ENCODE measurements at places on chromosomes 12 and 14.

DNA sequence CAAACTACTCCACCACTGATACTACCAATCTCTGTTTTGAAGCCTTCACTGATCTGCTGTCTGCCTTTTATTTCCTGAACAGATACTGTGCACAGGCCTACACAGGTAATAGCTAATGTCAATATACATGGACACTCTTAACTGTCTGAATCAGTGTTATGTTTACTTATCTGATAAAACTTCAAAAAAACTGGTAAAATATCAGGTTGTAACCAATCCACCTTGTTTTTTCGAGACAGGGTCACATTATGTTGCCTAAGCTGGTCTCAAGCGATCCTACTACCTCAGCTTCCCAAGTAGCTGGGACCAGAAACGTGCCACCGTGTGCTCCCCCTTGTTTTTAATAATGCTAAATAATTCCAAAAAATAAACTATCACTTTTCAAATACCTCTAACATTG lies 43.5 kb downstream of the HECTD1 start:
- ATAC-seq: no peak

DNA sequence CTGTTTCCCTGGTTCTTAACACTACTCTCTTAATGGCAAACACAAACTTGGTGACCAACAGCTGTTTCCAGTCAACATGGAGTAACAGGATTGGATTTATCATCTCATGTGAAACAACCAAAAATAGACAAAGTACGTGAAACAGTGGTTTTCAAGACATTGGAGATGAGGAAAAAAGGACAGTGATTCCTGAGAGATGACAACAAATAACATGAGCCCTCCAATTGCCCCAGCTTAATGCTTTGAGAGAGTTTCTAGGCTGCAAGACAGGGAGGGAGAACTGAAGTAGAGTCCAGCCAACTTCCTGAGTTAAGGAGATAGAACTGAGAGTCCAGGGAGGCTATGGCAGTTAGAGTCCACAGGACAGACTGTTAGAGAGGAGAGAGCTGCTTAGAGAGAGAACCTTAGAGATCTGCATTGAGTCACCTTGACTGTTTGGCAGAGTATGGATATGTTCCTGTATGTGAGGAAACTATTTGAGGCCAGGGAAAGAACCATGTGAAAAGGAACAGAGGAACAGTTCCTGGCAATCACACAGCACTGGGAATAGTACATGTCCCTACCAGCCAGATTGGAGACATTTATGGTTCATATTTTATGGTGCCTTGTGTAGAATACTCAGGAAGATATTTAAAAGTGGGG lies 106.4 kb downstream of the PCNX1 start:
- no peak for ATAC-seq

GRCh38 chr12:31524791-31525495 lies 66.0 kb downstream of the DENND5B start:
- no peak for ATAC-seq

DNA sequence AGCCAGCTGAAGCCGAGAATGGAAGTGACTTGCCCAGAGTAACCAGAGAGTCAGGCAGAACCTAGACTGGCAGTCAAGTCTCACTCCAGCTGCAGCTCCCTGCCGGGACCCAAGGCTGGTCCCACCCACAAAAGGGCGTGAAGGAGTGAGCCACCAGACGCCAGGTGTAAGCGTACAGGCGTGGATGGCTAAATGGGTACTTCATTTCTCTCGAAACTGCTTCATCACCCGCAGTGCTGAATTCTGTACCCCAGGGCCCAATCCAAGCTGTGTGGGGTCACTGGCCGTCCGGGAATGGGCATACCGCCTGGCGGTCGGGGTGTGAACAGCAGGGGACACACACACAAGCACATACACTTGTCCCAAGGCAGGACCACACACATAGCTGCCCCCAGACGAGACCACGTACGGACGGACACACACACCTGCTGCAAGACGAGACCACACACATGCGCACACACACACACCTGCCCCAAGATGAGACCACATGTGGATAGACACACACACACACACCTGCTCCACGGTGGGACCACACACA lies 34.8 kb downstream of the DEGS2 start:
- no peak for ATAC-seq

DNA sequence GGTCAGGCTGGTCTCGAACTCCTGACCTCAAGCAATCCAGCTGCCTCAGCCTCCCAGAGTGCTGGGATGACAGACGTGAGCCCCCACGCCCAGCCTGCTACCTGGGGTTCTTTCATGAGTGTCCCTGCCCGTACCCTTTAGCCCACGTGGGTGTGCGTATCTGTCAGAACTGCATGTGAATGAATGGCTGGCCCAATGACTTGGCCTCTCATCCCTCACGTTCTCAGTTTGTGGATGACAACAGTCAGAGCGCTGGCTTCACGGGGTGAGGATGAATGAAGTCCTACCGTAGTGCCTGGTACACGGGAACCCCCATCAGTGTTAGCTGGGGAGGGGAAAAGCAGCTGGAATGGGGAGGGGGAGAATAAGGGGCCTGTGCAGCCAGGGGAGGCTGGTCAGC lies 16.1 kb upstream of the ZDHHC22 start:
- ATAC-seq: peak; percentile 68

DNA sequence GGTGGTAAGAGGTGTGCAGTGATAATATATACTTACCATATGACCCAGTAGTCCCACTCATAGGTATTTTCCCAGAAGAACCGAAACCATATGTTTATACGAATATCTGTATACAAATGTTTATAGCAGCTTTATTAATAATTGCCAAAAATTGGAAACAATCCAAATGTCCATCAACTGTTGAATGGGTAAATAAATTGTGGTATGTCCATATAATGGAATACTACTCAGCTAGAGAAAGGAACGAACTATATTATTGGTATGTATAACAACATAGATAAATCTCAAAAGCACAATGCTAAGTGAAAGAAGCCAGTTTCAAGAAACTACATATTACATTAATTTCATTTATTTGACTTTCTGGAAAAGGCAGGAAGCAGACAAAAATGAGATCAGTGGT lies 66.1 kb downstream of the TTLL5 start:
- no peak for ATAC-seq

GRCh38 chr14:104576970-104577332 lies 2.6 kb upstream of the C14orf180 start:
- no peak for ATAC-seq

DNA sequence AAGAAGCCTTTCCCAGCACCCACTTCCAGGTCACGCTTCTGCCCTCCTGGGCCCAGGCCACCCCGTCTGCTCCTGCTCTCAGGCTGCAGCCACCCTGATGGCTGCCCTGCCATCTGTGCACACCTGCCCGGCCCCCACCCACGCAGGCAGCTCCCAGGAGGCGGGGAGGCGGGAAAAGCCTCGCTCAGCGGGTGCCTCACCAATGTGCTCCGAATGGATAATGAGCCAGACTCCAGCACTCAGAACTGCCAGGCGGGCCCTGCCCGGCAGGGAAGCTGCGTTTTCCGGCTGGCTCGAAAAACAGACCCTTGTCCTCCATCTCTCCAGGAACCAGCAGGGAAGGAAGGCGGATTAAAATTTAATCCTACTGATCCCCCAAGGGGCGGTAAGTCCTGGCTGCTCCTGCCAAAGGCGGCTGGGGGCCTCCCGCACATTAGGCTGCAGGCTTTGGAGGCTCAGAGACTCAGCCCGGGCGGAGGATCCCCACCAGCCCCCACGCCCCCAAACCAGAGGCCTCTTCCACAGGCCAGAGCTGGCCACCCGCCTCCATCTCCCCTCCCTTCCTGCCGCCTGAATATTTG lies 104.0 kb downstream of the NCOR2 start:
- peak; percentile 5 for ATAC-seq

DNA sequence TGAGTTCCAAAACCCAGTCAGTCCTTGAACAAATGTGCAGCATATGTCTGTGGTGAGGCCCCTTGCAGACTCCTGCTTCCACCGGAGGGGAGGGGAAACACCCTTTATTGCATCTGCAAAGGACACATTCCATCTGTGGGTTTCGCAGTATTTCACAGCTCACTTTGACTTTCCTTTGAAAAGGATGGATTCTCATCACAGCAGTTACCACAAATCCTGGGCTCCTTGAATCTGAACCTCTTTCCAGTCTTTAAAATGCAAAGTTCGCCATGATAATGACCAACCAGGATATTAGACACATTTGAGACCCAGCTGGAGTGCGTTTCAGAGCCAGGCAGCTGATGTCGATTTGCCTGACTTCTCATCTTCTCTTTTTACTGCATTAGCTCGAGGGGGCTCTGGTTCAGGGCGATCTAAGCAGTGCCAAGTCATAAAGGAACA lies 242.4 kb downstream of the SLC15A4 start:
- ATAC-seq: peak; percentile 88

GRCh38 chr12:58765076-58765475 lies 155.2 kb downstream of the LRIG3 start:
- ATAC-seq: no peak

- ATAC-seq: no peak
Measured at GRCh38 chr14:52002542-52002941, 13.2 kb downstream of the RTRAF start.

GRCh38 chr14:85601690-85602089 lies 71.7 kb downstream of the FLRT2 start:
- no peak for ATAC-seq

GRCh38 chr12:77645966-77646598 lies 184.6 kb upstream of the NAV3 start:
- no peak for ATAC-seq

- peak; percentile 51 for ATAC-seq
Measured at GRCh38 chr14:104933746-104934733, 9.4 kb downstream of the PLD4 start.

DNA sequence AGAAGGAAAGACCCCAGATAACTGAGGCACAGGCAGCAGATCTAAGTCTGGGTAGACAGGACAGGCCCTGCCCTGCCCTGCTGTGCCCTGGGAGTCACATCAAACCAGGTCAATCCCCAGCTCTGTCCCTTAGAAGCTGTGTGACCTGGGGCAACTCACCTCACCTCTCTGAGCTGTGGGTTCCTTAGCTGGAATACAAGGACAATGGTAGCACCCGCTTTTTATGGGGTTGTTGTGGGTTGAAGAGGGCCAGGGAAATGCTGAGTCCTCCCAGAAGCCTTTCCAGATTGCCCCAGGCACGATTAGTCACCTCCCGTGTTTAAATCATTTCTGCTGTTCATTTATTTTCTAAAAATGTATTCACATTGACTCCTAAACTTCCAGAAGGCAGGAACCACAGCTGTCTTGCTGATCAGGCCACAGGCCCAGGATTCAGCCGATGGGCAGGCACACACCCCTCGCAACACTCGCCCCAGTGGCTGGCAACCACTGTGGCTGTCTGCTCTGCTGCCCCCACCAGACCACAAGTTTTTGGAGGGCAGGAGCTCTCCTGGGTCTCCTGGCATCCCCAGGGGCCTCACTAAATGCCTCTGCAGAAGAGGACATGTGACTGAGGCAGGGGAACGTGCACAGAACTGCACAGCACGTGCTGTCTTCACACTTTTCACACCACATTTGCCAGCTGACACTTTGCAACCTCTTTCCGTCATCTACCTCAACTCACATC lies 3.0 kb downstream of the SELPLG start:
- ATAC-seq: no peak

- ATAC-seq: peak; percentile 35
Measured at GRCh38 chr14:67432050-67432564, 20.1 kb upstream of the PLEK2 start.

DNA sequence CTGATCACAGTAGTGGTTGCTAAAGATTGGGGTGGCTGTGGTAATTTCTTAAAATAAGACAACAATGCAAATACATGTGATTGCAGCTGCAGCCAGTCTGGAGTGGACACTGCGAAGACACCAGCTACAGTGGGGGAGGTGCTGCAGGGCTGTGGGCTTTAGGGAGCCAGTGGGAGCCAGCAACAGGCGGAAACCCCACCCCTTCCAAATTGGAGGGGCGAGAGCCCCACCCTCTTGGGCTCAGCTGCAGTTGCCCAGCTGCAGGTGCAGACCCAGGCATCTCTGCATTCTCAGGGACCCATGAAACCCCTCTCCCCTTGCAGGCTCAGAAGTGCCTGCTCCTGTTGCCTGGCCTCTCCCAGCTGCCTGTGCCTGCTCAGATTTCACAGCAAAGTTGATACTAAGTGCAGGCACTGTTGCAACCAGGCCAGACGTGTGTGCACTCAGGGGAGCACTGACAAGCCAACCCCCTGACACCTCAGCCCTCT lies 104.8 kb downstream of the MYF5 start:
- no peak for ATAC-seq

GRCh38 chr12:106712768-106713167 lies 61.7 kb upstream of the RIC8B start:
- ATAC-seq: no peak

DNA sequence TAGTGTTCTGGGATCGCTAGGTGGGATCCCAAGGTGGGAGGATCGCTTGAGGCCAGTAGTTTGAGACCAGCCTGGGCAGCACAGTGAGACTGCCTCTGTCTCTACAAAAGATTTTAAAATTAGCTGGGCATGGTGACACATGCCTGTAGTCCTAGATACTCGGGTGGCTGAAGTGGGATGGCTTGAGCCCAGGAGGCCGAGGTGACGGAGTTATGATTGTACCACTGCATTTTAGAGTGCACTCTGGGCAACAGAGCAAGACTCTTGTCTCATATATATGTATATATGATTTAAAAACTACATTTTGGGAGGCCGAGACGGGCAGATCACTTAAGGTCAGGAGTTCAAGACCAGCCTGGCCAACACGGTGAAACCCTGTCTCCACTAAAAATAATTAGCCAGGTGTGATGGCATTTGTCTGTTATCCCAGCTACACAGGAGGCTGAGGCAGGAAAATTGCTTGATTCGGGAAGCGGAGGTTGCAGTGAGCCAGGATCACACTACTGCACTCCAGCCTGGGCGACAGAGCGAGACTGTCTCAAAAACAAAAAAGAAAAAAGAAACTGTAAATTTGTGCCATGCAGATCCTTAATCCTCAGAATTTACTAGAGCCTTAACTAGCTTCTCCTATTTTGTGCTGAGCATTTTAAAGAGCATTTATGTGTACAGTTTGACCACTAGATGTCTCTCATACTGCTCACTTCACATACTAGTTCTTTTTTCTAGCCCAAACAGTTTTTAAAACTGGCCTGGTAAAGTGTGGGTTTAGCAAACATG lies 114.8 kb downstream of the MON2 start:
- ATAC-seq: no peak

GRCh38 chr12:121634836-121635235 lies 8.5 kb downstream of the ORAI1 start:
- ATAC-seq: no peak

- no peak for ATAC-seq
Measured at GRCh38 chr12:109359131-109359690, 11.5 kb downstream of the MYO1H start.

DNA sequence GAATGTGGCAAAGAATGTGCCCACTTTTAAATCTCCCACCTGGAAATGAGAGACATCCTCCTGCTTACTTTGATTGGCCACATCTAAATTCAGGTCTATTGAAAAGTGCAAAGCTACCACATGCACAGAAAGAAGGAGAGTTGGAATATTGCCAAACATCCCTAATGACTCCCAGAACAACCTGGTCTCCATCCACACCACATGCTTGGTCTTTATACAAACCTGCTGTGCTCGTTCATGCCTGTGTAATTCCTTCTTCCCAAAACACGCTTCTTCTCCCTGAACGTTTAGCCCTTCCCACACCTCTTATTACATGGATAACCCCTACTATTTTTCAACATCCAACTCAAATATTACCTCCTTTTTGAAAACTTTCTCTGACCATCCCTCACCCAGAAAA lies 66.2 kb upstream of the BCL2L14 start:
- no peak for ATAC-seq

Measured in motor neuron (in vitro differentiated cells).